ENCODE measurements at places on chromosomes 6 and 20.

DNA sequence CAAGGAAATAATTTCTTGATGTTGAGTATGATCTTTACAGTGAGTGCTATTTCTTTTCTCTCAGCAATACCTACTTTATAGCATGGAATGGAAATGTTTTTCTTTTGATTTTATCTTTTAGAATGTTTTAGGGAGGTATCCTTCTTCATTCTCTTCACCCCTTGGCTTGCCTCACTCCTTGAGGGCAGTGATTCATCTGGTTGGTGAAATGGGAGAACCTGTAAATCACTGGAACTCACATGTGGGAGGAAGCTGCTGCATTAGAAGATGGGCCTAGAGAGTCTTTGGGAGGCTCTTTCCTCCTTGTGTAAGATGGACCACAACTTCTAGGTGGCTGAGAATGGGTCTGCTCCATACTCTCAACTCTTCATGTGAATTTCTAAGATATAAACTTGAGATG lies 244.8 kb upstream of the SYNCRIP start:
- no peak for DNase-seq

- DNase-seq, result no peak
Observed at GRCh38 chr6:4582506-4583417, 193.4 kb upstream of the CDYL start.

DNA sequence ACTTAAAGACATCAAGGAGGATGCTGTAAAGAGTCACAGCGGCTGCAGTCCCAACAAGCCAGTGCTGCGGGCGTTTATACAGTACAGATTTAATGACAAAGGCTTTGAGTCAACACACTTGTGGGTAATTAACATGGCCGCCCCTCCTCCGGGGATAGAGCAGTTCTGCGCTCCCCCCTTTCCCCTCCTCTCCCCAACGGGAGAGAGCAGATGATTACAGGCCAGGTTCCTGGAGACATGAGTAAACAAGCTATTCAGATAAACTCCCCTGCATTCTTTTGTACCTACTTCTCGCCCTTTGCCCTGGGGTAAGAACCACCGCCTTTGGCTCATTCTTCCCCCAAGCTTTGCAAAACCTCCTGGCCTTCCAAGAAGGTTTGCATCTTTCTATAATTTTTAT lies 23.6 kb upstream of the FABP7 start:
- DNase-seq, result no peak

GRCh38 chr6:25006075-25006474 lies 70.3 kb upstream of the RIPOR2 start:
- DNase-seq, result no peak

DNA sequence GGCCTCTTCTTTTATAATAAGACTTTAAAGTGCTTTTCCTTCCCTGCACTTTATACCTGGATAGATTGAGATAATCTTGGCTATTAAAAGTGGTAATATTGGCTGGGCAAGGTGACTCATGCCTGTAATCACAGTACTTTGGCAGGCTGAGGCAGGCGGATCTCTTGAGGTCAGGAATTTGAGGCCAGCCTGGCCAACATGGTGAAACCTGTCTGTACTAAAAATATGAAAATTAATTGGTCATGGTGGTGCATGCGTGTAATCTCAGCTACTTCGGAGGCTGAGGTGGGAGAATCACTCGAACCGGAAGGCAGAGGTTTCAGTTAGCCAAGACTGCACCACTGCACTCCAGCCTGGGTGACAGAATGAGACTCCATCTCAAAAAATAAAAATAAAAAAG lies 197.1 kb upstream of the RGS17 start:
- no peak for DNase-seq

GRCh38 chr20:45927071-45927878 lies 7.2 kb upstream of the PCIF1 start:
- no peak for DNase-seq

- no peak for DNase-seq
Observed at GRCh38 chr6:54878718-54879117, 32.1 kb downstream of the FAM83B start.

GRCh38 chr20:40849456-40849855 lies 160.4 kb upstream of the MAFB start:
- no peak for DNase-seq

DNA sequence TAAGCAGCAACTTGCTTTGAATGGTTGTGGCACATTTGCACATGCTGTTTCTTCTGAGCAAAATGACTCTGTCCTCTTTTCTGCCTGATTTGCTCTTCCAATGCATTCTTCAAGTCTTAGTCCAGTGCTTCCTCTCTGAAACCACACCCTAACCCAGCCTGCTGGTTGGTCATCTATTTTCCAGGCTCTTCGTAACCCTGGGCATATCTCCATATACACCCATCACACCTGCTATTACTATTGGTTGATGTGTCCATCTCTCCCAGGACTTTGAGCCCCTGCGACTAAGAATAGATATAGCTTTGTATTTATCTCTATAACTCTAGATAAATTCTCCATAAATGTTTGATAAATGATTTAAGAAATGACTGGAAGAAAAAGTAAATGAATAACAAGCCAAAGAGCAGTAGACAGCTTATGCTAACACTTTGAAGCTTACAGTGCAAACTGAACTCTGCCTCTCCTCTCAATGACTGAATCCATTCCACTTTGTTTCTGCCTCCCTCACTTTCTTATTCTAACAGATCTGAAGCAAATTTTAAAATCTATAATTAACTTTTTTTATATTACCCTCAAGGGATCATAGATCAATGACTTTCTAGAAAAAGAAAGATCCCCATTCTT lies 59.7 kb upstream of the NT5E start:
- DNase-seq, result no peak

GRCh38 chr20:41014561-41015088 lies 14.0 kb upstream of the TOP1 start:
- no peak for DNase-seq

- DNase-seq, result no peak
Observed at GRCh38 chr6:53020005-53020744, 25.1 kb upstream of the GSTA4 start.

GRCh38 chr20:20820104-20820503 lies 107.7 kb upstream of the RALGAPA2 start:
- DNase-seq, result no peak

GRCh38 chr6:154197196-154197860 lies 158.3 kb downstream of the OPRM1 start:
- DNase-seq, result no peak

GRCh38 chr6:64146094-64146493 lies 510.5 kb downstream of the PHF3 start:
- no peak for DNase-seq

GRCh38 chr6:142796024-142796423 lies 149.0 kb downstream of the HIVEP2 start:
- DNase-seq, result no peak

DNA sequence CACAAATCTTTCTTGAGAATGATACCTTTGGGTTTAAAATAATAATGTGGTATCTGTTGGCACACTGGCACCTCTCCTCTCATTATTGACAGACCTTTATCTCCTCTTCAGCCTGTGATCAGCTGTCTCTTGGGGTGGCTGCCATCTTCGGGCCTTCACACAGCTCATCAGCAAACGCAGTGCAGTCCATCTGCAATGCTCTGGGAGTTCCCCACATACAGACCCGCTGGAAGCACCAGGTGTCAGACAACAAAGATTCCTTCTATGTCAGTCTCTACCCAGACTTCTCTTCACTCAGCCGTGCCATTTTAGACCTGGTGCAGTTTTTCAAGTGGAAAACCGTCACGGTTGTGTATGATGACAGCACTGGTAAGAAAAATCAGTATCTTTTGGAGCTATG lies 232.8 kb downstream of the GRIK2 start:
- DNase-seq, result no peak

- DNase-seq, result no peak
Observed at GRCh38 chr6:142374965-142375733, 73.3 kb downstream of the ADGRG6 start.

GRCh38 chr20:3353646-3354045 lies 53.8 kb downstream of the DNAAF9 start:
- DNase-seq, result no peak

- DNase-seq, result no peak
Observed at GRCh38 chr20:16694161-16694560, 35.7 kb upstream of the SNRPB2 start.

GRCh38 chr20:38453941-38454340 lies 18.7 kb upstream of the RALGAPB start:
- DNase-seq, result no peak

GRCh38 chr6:22904431-22904830 lies 335.1 kb downstream of the HDGFL1 start:
- no peak for DNase-seq

GRCh38 chr6:71649915-71650314 lies 236.4 kb upstream of the RIMS1 start:
- DNase-seq, result no peak

- no peak for DNase-seq
Observed at GRCh38 chr20:15475483-15475882, 1097.8 kb downstream of the KIF16B start.

- no peak for DNase-seq
Observed at GRCh38 chr6:137783710-137784109, 83.3 kb upstream of the TNFAIP3 start.

DNA sequence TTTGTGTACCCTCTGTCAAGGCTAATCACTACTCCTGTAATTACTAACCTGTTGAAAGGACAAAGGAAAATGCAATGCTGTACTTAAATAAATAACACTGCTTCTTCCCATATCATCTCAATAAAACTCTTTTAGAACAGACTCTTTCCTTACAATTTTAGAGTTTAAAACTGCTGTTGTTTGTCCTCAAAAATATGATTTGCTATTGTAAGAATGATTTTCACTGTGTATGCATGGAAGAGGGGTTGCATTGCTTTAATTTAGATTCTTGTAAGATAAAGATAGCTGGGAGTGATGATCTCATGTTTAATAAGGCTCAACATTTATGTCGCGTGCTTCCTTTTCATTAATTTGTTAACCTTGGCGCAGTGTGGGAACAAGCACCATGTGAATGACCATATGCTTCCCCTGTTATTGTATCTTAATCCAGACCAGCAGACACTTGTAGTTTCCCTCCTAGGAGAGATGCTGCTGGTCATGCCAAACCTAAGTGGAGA lies 89.8 kb upstream of the ATXN1 start:
- no peak for DNase-seq

DNA sequence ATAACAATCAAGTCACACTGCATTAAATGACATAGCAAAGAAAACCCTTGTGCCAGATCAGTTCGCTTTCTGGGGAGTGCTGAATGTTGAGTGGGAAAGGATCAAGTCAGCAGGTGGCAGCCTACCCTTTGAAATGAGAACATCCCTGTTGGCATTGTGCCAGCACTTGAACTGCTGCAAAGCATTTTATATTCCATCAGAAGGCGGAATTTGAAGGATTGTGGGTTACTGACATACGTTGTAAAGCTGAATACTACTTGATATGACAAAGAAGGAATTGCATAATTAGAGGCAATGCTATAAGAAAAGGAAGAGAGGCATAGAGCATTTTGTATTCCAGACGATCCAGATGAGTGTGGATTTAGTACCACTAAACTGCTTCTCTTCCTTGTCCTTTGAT lies 26.5 kb downstream of the BCKDHB start:
- no peak for DNase-seq

DNA sequence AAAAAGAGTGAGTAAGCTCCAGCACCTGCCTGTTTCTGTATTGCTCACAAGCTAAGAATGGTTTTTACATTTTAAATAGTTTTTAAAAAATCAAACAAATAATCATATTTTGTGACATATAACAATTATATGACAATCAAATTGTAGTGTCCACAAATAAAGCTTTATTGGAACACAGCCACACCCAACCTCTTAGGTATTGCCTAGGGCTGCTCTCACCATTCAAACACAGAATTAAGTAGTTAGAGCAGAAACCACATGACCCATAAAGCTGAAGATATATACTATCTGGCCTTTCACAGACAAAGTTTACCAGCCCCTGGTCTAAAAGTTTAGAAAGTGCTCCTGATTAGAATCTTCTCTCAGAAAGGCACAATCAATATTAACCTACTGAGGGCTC lies 11.2 kb downstream of the TNFRSF21 start:
- no peak for DNase-seq

DNA sequence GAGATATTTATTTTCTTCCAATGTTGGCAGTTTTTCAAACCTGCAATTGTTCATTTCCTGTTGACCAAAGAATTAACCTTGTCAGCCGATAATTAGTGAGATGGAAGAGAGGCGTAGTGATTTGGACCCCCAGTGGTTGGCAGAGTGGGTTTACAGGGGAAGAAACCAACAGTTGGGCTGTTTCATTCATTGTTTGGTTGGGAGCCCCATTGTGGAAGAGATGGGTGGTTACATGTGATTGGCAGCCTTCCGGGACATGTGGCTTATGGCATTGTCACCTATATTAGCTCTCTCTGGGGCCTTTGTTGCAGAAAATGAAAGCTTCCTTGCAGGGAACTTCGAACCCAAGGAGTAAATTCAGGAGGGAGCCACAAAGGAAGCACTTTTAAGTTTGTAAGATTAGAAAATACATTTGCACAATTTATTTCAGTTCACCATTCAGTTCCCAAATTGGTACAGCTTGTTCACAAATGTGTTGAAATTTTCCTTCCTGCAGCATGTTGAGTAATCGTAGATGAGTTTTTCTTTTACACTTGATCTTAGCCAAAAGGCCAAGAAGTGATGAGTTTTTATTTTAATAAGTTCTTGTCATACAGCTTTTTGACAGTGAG lies 50.3 kb upstream of the CDKAL1 start:
- no peak for DNase-seq

DNA sequence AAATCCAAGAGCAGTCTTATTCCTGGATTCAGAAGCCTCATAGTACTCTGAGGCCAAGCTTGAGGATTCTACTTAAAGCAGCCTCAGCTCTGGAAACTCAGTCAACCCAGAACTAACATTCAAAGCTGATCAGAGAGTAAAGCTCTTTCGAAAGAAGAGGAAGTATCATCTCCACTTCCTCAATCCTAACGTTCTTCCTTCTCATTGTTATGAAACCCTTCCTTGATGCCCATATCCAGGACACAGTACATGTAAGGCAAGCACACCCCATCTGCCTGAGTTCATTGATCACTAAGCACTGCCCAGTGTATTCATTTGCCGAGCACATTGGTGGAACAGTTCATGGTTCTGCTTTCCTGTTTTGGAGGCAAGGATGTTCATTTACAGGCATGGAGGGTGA lies at the start of gene IPCEF1:
Gene IPCEF1 (minus strand): TSS at position 114 of the 400 bp plus-strand sequence. CDS start 90,856 bp downstream, outside the sequence.
- DNase-seq, result no peak

DNA sequence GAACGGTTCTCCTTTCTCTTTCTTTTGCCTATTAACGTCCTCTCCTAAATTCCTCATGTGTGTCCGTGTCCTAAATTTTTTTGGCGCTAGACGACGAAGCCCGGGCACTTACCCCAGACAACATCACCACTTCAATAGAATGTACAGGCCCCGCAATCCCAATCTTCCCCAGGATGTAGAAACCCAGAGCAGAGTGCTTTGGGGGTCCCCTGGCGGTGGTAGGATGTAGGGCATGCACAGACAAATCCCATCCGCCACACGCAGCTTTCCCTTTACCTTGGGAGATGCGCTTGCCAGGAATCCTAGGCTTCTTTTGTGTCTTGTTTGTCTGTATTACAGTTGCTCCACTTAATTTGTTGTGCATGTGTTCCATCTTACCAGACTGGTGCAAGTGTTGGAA lies 417.3 kb upstream of the ARID1B start:
- no peak for DNase-seq

DNA sequence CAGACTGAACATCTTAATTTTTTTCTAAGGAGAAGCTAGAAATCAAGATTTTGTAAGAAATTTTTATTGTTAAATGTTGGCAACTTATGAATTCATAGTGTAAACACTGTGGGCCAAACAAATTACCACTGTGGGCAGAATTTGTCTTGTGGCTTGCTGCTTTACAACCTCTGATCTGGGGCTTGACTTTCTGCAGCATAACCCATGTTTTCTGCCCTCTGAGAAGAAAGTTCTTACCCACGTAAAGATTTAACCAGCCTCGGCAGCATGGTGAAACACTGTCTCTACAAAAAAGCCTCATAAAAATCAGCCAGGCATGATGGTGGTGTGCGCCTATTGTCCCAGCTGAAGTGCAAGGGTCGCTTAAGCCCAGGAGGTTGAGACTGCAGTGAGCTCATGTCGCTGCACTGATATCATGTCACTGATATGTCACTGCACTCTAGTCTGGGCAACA lies 12.9 kb downstream of the ITCH start:
- DNase-seq, result no peak
